ENCODE measurements at places on chromosomes 11 and 22. TPM values are rescaled to one million over a fixed set of nuclear protein-coding genes. Genes with fewer than 3 reads are reported as not detected.

GRCh38 chr11:120211522-120212258 is 858 bp downstream of the OAF start:
- no peak for DNase-seq

- no peak for DNase-seq
These were observed 68.2 kb downstream of the USP35 start for GRCh38 chr11:78256962-78257361.

DNA sequence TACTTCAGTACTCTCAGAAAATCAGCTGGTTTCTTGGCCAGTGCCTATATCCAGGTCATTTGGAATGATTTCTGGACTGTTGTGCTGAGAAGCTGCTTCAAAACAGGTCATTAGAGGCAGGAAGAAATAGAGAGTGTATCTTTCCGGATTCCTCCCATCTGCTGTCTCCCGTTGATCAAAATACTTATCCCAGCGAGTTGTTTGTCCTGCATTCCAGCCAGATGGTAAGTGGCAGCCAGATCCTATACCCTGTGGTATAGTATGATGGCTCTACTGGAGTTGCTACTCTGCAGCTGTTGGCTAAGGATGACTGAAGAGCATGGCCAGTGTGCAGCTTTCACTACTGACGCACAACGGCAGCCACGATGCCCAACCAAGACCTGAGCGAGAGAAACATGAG is 560.9 kb upstream of the ANO5 start:
- no peak for DNase-seq

DNA sequence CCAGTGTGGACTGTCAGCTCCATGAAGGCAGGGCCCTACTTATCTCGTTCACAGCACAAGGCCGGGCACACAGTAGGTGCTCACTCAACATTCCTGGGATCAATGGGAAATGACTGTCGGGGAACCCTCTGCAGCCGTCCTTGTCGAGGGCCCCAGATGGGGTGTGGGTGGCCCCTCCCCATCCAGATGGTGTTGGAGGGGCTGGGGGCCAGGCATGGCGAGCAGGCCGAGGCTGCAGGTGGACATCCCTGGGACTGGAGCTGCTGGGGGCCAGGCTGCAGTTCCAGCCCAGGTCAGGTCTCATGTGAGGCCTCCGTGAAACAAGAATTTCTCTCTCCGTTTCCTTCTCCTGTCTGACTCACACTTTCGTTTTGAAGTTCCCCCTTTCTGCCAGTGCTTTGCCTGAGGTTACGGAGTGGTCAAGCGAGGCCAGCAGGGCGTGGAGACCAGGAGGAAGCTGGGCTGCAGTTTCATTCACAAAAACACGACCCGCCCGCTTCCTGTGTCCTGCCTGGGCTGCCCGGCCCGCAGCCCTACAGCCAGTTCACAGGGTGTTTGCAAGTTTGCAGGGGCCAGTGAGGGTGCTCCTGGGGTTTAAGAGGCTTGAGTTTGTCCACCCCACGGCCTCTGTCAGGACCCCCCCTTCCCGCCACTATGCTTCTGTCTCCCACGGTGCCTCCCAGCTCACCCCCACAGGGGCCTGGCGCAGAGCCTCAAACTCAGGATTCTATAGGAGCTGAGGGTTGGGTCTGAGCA is 4.5 kb downstream of the MYEOV start:
- peak; percentile 77 for DNase-seq

GRCh38 chr11:83933008-83933407 is 646.8 kb upstream of the CCDC90B start:
- no peak for DNase-seq

DNA sequence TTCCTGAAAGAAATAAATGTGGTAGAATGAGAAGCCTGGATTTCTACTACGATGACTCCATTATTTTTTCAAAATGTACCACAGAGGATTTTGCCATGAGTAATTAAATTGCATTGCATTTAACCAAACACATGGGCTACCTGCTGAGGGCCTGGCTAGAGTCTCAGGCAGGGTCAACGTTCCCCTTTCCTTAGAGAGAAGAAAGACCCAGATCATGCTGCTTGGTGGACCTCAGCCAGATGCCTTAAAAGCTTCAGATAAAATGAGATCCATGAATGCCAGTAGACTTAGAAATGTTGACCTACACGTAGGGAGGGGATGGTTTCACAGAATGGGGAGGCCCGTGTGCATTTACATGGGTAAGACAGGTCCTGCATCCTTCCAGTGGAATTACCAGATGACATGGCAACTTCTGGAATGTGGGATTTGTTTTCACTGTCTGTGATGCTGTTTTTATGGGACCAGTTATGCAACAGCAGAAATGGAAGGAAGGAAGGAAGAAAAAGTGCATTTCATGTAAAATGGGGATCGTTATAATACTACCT is 1069.4 kb downstream of the NTM start:
- DNase-seq, result no peak

DNA sequence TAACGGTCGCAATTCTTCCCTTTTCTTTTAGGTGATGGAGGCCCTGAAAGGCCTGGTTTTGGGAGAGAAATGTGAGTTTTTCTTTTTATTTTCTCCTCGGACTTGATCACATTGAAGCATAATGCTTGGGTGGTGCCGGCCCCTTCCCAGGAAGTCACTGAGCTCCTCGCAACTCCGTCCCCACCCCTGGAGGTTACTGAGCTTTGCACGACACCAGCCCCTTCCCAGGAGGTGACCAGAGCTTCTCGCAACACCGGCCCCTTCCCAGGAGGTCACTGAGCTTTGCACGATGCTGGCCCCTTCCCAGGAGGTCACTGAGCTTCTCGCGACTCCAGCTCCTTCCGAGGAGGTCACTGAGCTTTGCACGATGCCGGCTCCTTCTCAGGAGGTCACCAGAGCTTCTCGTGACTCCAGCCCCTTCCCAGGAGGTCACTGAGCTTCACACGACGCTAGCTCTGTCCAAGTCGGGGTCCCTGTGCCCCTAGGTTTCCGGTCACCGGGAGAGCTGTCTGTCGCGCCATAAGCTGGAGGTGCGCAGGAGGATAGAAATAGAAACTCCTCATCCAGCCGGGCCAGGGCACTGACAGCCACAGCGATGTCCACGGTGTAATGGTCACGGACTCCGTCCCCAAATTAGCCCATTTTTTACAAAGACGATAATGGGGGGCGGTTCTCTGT is 586.4 kb downstream of the BRD1 start:
- DNase-seq, result no peak

DNA sequence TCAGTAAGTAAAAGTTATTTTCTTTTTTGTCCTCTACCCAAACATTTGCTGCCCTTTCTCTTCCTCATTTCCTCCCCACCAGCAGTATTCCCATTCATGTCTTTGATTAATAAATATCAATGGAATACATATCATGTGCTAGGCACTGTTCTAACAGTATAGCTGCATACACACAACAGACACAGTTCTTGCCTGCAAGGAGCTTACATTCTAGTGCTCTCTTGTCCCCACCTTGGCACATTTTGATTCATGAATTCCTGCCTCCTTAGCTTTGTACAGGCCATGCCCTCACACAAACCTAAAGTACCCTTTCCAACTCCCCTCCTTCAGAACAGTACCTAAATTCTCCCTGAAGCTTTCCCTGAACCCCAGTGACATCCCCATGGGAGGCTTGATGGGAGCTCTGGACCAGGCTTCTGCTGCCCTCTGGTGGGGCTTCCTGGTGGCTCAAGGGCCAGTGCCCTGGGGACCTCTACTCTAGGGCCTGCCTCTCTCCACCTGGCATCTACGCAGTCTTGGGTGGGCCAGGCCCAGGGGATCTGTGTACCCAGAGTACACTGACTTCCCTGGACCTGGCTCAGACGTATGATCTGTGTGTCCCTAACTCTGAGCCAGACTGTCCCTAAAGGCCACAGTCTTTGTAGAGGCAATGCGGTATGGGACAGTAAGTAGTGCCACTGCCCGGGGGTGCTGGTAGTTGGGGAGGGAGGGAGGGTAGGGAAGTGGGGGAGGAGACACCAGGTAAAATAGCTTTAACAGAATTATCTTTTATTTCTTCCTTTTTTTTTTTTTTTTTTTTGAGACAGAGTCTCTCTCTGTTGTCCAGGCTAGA is 14.1 kb downstream of the RPS13 start:
- no peak for DNase-seq

DNA sequence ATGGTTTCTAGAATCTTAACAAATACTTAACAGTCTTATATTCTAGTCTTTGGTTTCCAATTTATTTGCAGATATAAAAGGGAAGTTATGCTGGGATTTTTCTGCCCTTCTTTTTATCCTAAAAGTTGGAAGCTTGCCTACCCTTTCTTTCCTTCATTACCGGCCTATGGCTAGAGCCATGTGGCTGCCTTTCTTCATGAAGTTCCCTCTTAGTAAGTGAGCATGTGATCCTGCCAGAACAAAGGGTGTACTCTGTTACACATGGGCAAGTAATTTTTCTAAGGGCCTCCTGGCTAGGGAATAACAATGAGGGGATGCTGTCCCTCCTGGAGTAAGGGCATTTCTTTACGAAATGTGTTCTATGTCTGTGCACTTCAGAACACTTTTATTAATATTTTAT is 252.1 kb upstream of the PITPNB start:
- DNase-seq, result no peak

ARHGAP42 gene
- 3.0 TPM for polyA plus RNA-seq

ANO1 gene
- polyA plus RNA-seq, result not detected

NXPE1 gene
- not detected for polyA plus RNA-seq

VPS37C gene
- 1.9 TPM for polyA plus RNA-seq

MAJIN gene
- not detected for polyA plus RNA-seq

Measured in naive B cell (primary cell).